ENCODE measurements at places on chromosomes 13 and 19.

DNA sequence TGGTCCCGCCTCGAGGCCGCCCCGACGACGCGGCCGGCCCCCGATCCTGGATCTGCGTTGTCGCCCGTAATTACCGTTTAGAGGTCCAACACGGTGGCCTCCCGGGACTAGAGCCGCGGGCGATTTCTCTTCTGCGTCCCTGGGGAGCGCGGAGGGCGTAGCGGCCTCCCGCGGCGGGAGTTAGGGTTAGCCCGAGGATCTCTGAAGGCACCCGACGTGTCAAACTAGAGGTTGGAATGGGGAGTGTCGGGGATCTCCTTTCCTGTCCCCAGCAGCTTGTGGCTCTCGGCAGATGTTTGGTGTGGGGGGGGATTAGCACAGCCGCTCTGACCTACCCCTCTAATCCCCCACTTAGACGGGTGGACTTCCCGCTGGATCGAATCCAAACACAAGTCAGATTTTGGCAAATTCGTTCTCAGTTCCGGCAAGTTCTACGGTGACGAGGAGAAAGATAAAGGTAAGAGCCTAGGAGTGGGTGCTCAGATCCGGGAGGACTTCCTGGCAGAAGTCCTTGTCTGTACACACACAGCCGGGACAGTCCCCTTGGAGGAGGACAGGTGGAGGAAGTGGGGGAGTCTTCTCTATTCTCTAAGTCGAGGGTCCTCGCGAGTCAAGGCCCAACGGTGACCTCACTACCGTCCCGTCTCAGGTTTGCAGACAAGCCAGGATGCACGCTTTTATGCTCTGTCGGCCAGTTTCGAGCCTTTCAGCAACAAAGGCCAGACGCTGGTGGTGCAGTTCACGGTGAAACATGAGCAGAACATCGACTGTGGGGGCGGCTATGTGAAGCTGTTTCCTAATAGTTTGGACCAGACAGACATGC, 581 bp downstream of the CALR start:
- DNase-seq: peak; percentile 51

- DNase-seq: no peak
Observed at GRCh38 chr13:31056644-31057271, 104.9 kb downstream of the HSPH1 start.

GRCh38 chr19:41353466-41354342, at the start of gene TGFB1:
Gene TGFB1, minus strand, starts transcription at chr19:41353922. Its CDS starts 878 bp downstream, at chr19:41353044.
- DNase-seq: peak; percentile 91

DNA sequence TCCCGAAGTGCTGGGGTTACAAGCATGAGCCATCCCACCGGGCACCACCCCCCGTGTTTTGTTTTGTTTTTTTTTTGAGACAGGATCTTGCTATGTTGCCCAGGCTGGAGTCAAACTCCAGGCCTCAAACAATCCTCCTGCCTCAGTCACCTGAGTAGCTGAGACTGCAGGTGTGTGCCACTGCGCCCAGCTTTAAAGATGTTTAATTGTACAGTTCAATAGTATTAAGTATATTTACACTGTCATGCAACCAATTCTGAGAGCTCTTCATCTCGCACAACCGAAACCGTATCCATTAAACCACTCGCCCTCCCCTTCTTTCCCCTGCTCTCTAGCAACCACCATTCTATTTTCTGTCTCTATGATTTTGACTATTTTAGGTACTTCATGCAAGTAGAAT, 15.6 kb downstream of the NUCB1 start:
- no peak for DNase-seq

DNA sequence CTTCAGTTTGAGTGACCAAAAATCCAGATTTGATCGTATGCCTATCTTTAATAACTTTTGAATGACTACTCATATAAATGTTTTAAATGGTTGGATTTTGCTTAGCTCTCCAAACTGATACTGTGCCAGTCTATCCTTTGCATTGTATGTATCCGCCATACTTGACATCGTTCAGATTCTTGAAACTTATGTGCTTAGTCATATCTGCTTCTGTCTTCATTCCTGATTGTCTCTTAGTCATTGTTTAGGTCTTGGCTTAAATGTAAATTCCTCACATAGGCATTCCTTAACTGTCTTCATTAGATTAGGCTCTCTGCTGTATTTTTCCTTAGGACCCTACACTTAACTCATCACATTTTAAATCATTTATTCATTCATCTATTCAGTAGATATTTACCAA, 126.0 kb downstream of the PCCA start:
- DNase-seq: no peak

Data from stimulated activated CD4-positive, alpha-beta T cell treated with anti-CD3 and anti-CD28 coated beads, Interleukin-2, amount 100 ng/mL, for 24 hours (primary cell).